Tibial nerve (tissue), 4 donors: ENCODE measurements at places on chromosomes 5 and 9.

DNA sequence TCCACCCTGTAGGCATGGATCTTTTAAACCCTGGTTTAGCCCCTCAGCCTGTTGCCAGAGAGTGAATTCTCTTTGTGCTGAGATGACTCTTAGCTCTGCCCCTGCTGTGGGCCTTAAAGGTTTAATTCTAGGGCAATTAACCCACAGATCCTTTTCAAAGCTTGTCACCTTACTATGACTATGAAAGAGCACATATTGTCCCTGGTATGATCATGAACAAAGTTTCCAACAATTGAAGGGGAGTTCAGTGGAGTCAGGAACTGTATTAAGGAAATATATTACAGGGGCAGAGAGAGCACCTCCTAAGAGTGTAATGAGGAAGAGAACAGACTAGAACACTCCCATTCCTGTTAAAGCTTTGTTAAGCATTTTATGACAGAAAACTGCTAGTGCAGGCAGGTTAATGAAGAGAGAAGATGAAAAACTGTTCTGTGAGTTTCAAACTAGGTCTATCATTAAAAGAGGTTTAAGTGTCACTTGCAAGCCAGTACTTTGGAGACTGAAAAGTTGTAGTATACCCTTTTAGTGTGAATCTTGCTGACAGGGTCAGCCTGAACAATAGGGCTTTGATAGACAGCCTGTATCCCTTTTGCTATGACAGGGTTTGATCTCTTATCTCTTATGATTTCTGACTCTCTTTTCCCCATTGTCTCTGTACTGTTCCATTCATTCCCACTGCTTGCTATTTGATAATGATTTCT lies 104.2 kb upstream of the ELL2 start:
- no peak for DNase-seq

DNA sequence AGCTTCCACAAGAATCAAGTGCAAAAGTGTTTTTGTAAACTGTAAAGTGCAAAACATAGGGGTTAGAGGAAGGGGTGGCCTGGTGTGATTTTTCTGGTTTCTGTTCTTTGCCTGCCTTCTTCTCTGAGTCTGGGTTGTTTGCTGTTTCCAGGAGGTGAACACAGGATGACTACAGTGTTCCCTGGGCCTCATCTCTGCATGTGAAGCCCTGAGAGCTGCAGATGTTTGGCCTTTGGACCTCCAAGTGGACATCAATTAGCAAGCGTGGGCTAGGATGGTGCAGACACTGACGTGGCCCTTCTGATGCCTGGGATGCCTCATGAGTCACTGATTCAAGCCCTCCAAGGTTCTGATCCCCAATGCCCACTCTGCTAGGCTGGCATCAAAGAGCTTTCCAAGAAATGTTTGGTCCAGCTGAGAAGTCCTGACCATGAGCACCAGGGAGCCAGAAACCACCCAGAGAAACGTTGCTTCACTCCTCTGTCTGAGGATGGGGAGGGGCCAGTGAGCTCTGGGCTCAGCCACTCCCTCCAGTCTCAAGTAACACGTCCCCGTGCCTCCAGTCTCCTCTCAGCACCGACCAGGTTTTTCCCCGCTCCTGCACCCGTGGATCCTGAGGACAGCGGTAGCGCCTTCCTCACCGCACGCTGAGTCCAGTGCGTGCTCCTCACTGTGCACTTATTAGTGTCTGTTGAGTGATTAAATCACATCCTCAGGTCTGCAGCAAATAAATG lies 7.6 kb downstream of the IL9 start:
- no peak for DNase-seq

GRCh38 chr9:83313781-83314180 lies 224.4 kb downstream of the FRMD3 start:
- DNase-seq: no peak

- DNase-seq: no peak
These were observed 51.8 kb upstream of the FOXI1 start for GRCh38 chr5:170053896-170054295.

GRCh38 chr5:54217826-54218503 lies 92.4 kb downstream of the ARL15 start:
- no peak for DNase-seq
